Activated CD4-positive, CD25-positive, alpha-beta regulatory T cell treated with anti-CD3 and anti-CD28 coated beads, Interleukin-2, amount 50 U/mL, for 16 hours (primary cell): ENCODE measurements at places on chromosomes 2 and 18.
A peak's percentile ranks its signal among the peaks of the same experiment; 100 is the strongest.

DNA sequence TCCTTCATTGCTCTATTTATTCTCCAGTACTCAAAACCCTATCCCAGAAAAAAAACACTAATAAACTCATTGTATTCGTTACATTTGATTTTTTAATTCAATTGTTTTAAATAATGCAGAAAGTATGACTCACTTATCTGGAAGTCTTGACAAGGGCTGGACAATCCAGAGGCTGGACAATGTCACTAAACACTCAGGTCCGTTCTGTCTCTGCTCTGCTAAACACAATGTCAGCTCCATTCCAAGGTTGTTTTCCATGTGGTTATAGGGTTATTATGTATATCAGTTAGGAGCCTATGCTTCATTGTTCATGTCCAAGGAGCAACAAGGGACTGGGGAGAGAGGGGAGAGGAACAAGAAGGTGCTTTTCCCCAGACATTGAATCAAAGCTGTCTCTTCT, 125.5 kb downstream of the IRS1 start:
- no peak for DNase-seq

DNA sequence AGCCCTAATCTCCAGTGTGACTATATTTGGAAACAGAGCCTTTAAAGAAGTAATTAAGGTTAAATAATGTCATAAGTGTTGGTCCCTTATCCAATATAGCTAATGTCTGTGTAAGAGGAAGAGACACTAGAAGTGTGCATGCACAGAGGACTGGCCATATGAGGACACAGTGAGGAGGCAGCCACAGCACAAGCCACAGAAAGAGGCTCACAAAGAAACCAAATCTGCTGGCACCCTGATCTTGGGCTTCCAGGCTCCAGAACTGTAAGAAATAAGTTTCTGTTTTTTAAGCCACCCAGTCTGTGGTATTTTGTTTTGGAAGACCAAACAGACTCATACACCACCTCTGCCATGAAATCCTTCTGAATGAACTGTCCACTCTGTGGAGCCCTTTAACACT, 186.4 kb upstream of the SLC39A10 start:
- DNase-seq: no peak

GRCh38 chr18:6782861-6783260, 53.3 kb downstream of the ARHGAP28 start:
- DNase-seq: no peak

DNA sequence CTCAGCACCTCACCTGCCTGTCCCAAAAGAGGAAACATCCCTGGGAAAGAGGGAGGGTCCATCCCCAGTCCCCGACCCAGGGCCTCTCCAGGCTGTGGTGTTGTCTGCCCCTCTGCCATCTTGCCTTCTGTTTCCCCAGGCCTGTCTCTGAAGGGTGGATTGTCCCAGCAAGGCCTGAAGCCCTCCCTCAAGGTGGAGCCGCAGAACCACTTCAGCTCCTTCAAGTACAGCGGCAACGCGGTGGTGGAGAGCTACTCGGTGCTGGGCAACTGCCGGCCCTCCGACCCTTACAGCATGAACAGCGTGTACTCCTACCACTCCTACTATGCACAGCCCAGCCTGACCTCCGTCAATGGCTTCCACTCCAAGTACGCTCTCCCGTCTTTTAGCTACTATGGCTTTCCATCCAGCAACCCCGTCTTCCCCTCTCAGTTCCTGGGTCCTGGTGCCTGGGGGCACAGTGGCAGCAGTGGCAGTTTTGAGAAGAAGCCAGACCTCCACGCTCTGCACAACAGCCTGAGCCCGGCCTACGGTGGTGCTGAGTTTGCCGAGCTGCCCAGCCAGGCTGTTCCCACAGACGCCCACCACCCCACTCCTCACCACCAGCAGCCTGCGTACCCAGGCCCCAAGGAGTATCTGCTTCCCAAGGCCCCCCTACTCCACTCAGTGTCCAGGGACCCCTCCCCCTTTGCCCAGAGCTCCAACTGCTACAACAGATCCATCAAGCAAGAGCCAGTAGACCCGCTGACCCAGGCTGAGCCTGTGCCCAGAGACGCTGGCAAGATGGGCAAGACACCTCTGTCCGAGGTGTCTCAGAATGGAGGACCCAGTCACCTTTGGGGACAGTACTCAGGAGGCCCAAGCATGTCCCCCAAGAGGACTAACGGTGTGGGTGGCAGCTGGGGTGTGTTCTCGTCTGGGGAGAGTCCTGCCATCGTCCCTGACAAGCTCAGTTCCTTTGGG, 47.2 kb downstream of the BOLA3 start:
- no peak for DNase-seq

DNA sequence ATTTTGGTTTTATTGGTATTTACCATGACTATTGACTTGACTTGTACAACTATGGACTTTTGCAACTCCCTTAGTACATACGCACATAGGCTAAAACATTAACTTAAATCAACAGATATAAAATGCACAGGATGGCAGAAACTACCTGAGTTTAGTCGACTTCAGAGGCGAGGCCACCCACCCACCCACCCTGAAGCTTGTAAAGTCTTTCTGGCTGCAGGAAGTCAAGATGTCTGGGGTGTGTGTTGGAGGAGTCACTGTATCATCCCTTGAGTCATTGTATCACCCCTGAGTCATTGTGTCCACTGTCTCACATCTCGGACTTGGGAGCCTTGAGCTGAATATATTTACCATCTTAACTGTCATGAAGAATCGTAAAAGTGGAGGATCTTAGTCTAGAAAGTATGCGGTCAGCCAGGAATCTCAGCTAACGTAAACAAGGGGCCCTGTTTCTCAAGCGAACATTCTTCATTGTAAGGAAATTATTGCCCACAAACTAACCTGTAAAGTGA, 140.0 kb upstream of the ST6GAL2 start:
- no peak for DNase-seq

GRCh38 chr2:230886671-230887071, 21.9 kb downstream of the ITM2C start:
- no peak for DNase-seq

- peak; percentile 76 for DNase-seq
These were observed 2.1 kb downstream of the ARID5A start for GRCh38 chr2:96538487-96539214.

DNA sequence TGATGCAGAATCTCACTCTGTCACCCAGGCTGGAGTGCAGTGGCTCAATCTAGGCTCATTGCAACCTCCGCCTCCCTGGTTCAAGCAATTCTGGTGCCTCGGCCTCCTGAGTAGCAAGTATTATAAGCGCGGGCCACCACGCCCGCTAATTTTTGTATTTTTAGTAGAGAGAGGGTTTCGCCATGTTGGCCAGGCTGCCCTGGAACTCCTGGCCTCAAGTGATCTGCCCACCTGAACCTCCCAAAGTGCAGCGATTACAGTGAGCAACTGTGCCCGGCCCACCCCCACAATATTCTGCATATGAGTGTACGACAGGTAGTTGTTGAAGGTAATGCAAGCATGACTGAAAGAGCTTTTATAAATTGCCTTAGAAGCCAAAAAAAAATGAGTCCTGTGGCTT, 1.2 kb downstream of the WDR75 start:
- no peak for DNase-seq

GRCh38 chr18:53686965-53687364, 537.5 kb downstream of the MBD2 start:
- DNase-seq: no peak

DNA sequence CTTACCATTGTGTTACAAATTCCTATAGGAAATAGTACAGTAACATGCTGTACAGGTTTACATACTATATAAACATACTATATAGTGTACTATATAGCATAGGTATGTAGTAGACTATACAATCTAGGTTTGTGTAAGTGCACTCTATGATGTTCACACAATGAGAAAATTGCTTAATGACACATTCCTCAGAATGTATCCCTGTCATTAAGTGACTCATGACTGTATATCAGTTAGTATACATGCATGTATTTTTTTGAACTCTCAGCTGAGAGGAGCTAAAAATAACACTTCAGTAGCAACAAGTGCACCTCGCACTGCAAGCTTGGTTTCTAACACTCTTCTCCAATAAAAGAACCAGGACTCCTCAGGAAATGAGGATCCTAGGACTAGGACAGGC, 19.5 kb upstream of the ASXL3 start:
- no peak for DNase-seq

DNA sequence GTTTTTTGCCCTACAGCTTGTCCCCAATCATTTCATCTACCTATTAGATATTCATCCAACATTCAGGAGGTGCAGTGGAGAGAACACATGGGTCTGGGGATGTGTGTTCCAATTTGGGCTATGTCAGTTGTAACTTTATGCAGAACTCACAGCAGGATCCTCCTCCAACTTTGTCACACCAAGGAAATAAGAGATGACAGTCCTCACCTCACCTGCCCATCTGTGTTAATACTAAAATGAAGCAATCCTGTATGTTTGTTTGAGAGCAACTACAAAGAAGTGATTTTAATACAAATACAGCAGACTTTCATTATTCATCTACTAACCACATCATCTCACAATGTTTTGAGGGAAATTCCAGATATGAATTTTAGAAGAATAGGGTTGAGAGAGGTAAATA, 126.7 kb downstream of the ARHGAP15 start:
- DNase-seq: no peak

GRCh38 chr2:2926009-2926857, 451.4 kb downstream of the EIPR1 start:
- no peak for DNase-seq

- no peak for DNase-seq
These were observed 164.8 kb downstream of the DCDC2C start for GRCh38 chr2:3868012-3868805.

DNA sequence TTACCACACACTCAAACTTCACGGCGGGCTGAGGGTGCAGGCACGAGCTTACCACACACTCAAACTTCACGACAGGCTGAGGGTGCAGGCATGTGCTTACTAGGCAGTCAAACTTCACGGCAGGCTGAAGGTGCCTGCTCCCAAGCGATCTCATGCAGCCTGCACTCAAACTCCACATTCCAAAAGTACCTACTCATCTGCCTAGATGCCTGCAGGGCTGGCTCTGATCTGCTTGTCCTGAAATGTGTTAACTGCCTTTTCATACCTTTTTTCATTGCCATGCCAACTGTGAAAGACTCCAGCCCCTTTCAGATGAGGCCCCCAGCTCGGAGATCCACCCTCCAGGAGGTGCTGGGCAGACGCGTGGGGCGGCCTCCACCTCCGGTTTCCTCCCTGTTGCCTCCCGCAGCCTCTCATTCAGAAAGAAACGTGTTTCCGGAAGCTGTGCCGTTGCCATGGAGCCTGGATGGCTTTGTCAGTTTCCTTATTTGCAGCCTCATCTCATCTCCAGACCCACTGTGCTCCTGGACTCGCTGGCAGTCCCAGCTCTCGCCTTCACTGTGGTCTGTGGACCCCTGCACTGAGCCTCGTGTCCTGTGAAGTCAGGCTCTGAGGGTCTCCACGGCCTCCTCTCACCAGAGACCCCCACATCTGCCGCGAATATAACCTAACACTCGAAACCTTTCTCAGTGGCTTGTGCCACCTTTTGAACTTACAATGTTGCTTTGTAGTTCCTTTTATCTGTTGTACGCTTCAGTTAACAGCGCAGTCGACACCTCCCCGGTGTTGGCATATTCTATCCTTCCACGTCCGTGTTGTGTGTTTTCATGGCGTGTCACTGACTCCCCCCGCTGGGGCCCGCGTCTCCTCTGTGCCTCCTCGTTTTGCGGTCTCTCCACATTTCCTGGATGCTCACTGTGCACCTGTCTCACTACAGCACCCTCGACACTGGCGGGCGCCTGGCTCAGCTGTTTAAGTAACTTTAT, 106.1 kb upstream of the ALKAL2 start:
- peak; percentile 21 for DNase-seq

GRCh38 chr2:239274391-239275043, 126.3 kb downstream of the HDAC4 start:
- DNase-seq: no peak

DNA sequence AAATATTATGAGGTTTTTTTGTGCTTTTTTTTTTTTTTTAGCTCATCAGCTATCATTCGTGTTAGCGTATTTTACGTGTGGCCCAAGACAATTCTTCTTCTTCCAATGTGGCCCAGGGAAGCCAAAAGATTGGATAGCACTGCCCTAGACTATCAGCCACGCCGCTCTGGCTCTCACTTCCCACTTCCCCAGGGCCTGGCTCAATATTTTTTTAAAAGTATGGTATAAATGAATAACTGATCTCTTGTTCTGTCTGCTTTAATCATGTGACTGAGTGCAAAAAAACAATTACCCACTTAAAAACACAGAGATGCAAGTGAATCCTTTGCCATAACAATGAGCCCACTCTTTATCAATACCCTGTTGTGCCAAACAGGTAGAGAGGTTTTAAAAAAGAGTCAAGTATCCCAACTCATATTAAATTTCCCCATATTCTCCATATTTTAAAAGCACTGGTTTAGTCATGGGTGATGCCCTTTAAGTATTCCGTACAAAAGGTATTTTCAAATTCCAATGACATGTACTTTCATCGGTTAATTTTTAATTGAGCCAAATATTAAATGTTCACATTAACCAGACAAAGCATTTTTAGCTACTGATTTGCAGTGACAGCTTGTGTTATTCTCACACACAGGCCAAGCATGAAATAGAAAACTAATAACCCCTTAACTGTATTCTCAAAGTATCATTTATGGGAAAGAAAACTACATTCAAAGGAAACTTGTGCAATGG, 12.6 kb downstream of the BCL2 start:
- no peak for DNase-seq

GRCh38 chr2:231930593-231931281, 4.5 kb upstream of the NPPC start:
- DNase-seq: no peak

DNA sequence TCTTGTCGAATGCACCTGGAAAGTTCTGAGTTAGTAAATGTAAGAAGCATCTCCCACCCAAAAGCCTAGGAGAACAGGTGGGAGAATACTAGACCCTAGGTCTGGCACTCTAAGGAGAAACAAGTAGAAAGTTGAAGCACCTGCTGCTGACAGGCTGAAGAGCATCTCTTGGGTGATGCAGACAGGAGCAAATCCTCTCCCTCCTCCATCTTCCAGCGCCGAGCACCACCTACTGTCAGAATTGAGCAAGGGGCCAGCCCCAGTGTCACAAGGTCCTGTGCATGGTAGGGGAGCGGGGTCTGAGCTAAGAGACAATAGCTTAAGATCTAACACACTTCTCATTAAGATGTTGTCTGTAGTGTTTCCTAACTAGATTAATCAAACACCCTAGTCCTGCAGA, 52.9 kb downstream of the HK2 start:
- no peak for DNase-seq

DNA sequence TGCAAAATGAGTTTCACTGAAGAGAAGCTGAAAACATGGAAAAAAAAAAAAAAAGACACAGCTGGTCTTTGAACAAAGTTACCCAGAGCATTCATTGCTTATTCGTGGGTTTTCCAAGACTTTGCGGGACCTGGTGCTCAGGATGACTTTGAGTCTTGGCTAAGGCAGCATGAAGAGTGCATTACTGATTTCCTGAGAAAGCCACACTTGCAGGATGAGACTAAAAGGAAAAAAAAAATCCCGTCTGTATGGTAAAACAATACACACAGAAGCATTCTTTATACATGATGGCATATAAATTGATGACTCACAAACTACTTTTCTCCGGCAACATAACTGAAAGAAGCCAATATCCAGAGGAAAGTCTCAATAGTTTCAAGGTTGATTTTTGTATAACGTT, 195.4 kb downstream of the SPP2 start:
- DNase-seq: no peak

DNA sequence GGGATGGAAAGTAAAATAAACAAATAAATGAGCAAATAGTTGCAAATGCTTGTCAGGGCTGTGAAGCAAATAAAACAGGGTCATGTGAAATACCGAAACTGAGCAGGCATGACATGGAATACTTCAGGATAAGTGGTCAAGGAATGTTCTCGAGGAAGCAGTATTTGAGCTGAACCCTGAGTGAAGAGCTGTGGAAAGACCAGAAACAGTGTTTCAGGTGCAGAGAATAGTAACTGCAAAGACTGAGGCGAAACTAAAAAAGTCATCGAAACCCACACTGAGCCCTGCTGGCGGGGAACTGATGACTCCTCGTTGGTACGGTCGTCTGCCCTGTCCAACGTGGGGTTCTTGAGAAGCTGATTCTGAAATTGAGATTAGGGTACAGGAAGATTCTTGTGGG, 27.2 kb upstream of the MYCN start:
- DNase-seq: no peak
